ENCODE measurements at places on chromosomes 3 and 15. TPM values are rescaled to one million over a fixed set of nuclear protein-coding genes. Genes with fewer than 3 reads are reported as not detected.

Gene HEG1
- 4.9 TPM for polyA plus RNA-seq

Gene STRIT1
- polyA plus RNA-seq = 0.69 TPM

Gene SEC61A1
- 127 TPM for polyA plus RNA-seq

Gene FAN1
- polyA plus RNA-seq = 13.0 TPM

Gene SIDT1
- polyA plus RNA-seq = 3.8 TPM

DNA sequence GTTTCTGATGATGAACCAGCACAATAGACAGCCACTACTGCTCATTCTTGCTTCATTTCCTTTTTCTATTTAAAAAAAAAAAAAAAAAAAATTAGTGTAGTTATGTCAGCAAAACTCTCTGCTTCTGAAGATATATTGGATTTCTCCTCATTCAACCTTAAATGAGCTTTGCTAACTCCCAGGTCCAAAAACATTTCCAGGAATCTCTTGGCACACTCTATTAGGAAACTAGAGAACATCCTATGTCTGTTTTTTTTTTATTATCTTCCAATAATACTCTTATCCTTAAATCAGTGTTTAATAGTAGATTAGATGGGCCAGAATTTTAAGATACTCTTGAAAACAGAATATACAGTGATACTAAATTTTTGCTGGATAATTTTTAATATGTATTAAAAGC lies 398.0 kb downstream of the NAALADL2 start:
- no peak for DNase-seq

GRCh38 chr3:55750525-55750924 lies 263.4 kb upstream of the WNT5A start:
- DNase-seq = no peak

DNA sequence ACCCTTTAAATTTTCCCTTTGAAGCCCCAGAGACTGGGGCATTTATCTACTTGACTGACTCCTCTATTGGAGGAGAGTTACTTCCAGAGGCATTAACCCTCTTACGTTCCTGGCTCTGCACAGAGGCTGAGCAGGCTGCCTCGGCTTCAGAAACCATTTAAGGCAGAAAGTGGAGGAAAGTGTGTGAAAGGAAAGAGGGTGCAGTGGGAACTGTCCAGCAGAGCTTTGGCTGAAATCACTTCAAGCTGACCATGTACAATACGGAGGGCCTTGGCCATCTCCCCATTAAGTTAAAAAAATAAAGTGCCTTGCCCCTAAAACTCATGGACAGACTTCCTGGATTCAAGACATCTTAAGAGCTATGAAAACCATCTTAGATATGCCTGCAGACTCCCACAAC lies 238.7 kb downstream of the SV2B start:
- DNase-seq = no peak

- DNase-seq = no peak
Observed at GRCh38 chr15:46808834-46809233, 908.5 kb upstream of the SEMA6D start.

GRCh38 chr15:38545179-38545578 lies 19.4 kb downstream of the RASGRP1 start:
- DNase-seq = no peak

- peak; percentile 49 for DNase-seq
Observed at GRCh38 chr3:36763850-36764703, at the start of gene DCLK3. DCLK3 (minus strand) TSS chr3:36764553; CDS start chr3:36764263, 290 bp downstream.

DNA sequence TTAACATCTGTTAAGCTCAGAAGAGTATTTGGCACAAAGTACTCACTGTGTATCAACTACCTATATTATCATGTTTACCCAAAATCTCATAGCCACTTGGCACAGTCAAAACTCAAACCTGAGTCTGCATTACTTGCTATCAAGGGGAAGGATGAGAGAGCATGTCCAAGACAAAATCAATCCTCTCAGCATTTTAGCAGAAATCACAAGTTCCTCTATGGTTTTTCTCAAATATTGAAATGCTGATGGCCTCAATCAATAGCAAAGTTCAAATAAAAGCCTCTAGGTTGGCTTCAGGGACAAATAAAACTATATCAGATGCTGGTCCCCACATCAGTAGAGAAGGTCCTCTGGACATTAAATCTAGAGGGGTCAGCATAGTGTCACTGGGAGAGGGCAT lies 14.3 kb downstream of the TBC1D2B start:
- no peak for DNase-seq

DNA sequence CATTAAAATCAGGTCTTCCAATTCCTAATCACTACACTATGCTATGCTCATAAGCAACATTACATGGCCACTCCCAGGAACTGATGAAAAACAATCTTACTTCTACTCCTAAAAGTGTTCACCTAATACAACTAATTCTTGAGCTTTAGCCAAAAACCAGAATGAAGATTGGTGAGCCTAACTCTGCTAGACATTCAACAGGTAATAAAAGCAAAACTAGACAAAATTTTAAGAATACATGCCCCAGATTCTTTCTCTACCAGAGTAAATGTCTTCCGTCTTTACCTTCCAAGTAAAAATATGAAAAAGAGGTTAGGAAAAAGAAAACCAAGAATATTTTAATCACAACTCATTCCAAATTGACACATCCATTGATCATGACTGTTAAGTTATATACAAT lies 31.3 kb downstream of the ATP13A3 start:
- DNase-seq = no peak

DNA sequence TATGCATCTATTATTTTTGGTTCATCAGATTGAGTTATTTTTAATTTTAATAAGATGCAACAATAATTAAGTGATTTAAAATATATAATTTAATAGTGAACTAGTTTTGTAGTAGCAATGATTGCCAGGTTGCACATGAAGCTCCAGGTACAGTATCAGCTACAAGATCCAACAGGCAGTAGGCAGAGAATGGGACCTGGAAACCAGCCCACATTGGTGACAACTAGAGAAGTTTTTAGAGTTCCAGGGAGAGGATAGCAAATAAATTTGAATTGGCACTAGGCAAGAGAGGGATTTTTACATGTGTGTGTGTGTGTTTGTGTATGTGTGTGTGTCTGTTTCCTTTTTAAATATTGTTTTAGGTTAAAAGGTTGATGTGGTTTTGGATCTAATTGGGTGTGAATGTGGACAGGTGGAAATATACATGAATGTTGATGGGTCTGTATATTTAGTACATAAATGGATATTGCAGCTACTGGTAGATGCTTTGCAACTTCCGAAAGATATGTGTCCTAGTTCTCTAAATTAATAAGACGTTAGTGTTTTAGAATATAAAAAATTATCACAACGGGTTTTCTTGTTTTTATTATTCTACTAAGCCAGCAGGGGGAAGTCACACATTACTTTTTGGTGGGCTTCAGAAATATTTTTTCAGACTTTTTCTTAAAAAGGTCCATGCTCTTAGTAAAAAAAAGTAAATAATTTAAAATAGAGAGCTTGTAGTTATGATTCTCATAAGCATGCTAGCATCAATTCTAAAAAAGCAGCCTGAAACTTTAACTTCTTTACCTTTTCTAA lies 110.1 kb upstream of the GBE1 start:
- DNase-seq = no peak

DNA sequence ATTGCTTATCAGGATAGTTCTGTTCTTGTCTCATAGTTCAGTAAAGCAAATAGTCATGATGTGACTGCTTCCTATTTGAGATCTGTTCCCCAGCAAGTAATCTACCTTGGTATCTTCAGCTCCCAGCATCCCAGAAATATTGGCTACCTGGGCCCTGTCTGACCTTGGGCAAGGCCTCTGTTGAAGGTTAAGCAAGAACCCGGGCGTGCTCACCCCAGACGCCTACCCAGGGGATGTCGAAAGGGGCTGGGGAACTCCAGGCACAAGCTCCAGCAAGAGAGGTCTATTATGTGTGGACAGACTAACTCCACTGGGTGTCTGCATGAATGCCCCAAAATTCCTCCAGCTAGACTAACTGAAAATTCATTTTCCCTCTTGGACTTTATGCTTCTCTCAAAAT lies 37.3 kb upstream of the IGF1R start:
- no peak for DNase-seq

DNA sequence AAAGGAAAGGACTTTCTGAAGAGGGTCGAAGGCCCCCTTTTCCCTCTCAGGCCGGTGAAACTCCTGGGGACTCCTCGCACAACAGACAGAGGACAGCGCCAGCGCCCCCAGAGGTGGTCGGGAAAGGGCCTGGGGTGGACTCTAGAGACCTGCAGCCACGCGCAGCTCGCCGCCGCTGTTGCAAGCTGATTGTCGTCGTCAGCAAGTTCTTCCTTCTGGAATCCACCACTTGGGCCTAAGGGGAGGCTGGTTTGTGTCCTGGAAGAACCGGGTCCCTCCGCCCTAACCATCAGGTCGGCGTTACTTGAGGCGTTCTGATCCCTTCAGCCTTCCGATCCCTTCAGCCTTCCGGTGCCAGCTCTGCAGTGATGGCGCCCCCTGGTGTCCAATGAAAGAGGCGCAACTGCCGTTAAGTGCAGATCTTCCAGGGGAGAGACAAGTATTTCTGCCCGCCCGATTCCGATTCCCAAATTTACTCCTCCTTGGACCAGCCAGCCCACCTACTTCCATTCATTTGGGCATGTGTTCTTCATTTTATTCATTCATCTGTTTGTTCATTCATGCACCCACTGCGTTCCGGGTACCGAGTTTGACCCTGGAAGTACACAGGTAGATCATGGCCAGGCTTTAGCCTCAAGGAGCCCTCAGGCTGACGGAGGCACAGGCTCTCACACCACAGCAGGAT lies 77.2 kb upstream of the SLC6A11 start:
- DNase-seq = peak; percentile 73

DNA sequence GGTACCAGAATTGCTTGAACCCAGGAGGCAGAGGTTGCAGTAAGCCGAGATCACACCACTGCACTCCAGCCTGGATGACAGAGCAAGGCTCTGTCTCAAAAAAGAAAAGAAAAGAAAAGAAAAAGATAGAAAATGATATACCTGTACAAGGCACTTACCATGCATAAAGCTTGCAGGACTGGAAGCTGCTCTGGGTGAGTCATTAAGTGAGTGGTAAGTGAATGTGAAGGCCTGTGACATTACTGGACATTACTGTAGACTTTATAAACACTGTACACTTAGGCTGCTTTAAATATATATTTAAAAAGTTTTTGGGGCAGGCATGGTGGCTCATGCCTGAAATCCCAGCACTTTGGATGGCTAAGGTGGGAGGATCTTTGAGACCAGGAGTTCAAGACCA lies 99.2 kb downstream of the SLMAP start:
- DNase-seq = no peak
